Hair follicular keratinocyte (primary cell): ENCODE measurements at places on chromosomes 6 and 20. TPM values are rescaled to one million over a fixed set of nuclear protein-coding genes. Genes with fewer than 3 reads are reported as not detected.

Gene MTO1
- total RNA-seq, result 20.3 and 34.1 TPM in 2 replicates

Gene WFDC5
- 0.23 and 1.6 TPM in 2 replicates for total RNA-seq

Gene CD164
- total RNA-seq, result 68.8 and 89.6 TPM in 2 replicates

Gene CYP21A2
- total RNA-seq, result not detected in 2 replicates

Gene ISM1
- 1.0 and 4.4 TPM in 2 replicates for total RNA-seq

Gene WASF1
- 19.5 and 24.6 TPM in 2 replicates for total RNA-seq

Gene ENPP5
- 1.2 and 1.5 TPM in 2 replicates for total RNA-seq

Gene RNF39
- total RNA-seq, result 2.9 and 7.2 TPM in 2 replicates

Gene NDUFAF5
- total RNA-seq, result 14.8 and 22.3 TPM in 2 replicates

Gene LY6G6C
- 0.15 TPM in 1 of 2 replicates, not detected in the other for total RNA-seq

Gene SSTR4
- total RNA-seq, result not detected in 2 replicates

Gene OTOR
- total RNA-seq, result not detected in 2 replicates

Gene NKAPL
- 0.23 and 0.76 TPM in 2 replicates for total RNA-seq

Gene IL17A
- not detected in 2 replicates for total RNA-seq

Gene C6orf163
- 0.99 and 2.5 TPM in 2 replicates for total RNA-seq

Gene WFDC2
- not detected in 2 replicates for total RNA-seq

Gene PSORS1C2
- total RNA-seq, result not detected in 2 replicates

Gene RIPPLY2
- 0.11 TPM in 1 of 2 replicates, not detected in the other for total RNA-seq

Gene SERAC1
- 2.3 and 2.4 TPM in 2 replicates for total RNA-seq

Gene SYNE1
- total RNA-seq, result 4.6 and 7.6 TPM in 2 replicates

Gene NR2E1
- total RNA-seq, result not detected in 2 replicates

Gene CDH4
- 2.2 and 9.3 TPM in 2 replicates for total RNA-seq

Gene SPATS1
- total RNA-seq, result not detected in 2 replicates

Gene PCMTD2
- 20.2 and 30.2 TPM in 2 replicates for total RNA-seq

Gene GFOD1
- total RNA-seq, result 7.4 and 8.4 TPM in 2 replicates

Gene PARD6B
- total RNA-seq, result 1.2 and 1.6 TPM in 2 replicates

Gene MCHR2
- total RNA-seq, result not detected in 2 replicates

Gene CRISP3
- not detected in 2 replicates for total RNA-seq

Gene ZNF512B
- 5.4 and 6.8 TPM in 2 replicates for total RNA-seq

Gene SLC22A16
- total RNA-seq, result not detected in 2 replicates
